ENCODE measurements at places on chromosomes 12 and 14.

- DNase-seq, result no peak
Measured at GRCh38 chr12:27549801-27550652, 26.0 kb downstream of the PPFIBP1 start.

DNA sequence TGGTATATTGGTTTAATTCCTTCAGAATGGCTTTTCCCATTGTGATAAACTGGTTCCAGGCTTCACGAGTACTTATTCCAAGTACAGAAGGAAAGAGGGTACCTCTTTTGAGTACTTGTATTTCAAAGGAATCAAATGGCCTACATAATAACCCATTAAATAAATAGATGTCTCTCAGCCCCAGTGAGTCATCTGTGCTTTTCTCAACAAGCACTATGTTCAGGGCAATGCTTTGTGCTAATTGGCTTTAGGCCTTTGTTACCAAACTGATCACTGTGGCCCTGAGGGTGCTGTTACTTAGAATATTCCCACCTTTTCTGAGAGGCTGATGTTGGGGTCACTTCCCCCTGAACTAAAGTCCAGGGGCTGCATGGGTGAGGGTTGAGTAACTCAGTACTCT lies 107.1 kb downstream of the LRRK2 start:
- no peak for DNase-seq

DNA sequence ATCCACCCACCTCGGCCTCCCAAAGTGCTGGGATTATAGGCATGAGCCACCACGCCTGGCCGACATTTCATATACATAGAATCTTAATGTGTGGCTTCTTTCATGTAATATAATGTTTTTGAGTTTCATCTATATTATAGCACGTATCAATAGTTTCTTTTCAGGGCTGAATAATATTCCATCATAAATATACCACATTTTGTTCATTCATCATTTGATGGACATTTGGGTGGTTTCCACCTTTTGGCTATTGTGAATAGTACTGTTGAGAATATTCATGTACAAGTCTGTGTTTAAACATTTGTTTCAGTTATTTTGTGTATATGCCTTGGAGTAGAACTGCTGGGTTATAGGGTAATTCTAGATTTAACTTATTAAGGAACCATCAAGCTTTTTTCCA lies 12.0 kb downstream of the ACVR1B start:
- no peak for DNase-seq

- DNase-seq, result no peak
Measured at GRCh38 chr12:12872934-12873275, 18.5 kb upstream of the GPRC5A start.

DNA sequence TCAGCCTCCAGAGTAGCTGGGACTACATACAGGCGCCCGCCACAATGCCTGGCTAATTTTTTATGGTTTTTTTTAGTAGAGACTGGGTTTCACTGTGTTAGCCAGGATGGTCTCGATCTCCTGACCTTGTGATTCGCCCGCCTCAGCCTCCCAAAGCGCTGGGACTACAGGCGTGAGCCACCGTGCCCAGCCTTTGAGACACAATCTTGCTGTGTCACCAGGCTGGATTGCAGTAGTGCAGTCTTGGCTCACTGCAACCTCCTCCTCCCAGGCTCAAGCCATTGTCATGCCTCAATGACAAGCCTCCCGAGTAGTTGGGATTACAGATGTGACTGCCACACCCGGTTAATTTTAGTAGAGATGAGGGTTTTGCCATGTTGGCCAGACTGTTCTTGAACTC lies 21.3 kb upstream of the STRN3 start:
- DNase-seq, result no peak

All from CD4-positive, alpha-beta T cell treated with Interleukin-4 for 4 hours (primary cell).